Fibroblast of skin of right biceps (primary cell): ENCODE measurements at places on chromosomes 6 and 20.

GRCh38 chr20:5871459-5872410, 78.6 kb downstream of the TRMT6 start:
- DNase-seq: peak; percentile 14

- no peak for DNase-seq
These were observed 150.6 kb upstream of the AFDN start for GRCh38 chr6:167676000-167676665.

DNA sequence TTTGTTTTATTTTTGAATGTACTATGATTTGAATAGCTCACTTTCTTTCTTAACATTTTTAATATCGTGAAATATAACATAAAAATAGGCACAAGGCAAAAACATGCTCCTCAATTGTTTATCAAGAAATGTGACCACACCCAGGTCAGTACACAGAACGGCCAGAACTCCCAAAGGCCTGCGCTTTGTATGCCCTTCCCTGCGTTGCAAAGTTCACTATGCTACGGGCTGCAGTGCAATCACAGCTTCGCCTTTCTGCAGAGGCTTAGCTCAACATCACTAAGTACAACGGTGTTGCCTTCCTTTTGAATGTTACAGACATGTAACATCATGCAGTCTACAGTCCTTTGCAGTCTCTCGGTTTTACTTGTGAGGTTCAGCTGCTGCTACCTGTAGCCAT, 333.4 kb downstream of the THBS2 start:
- DNase-seq: no peak

- DNase-seq: peak; percentile 57
These were observed 2.8 kb downstream of the SOX4 start for GRCh38 chr6:21596145-21596948.

DNA sequence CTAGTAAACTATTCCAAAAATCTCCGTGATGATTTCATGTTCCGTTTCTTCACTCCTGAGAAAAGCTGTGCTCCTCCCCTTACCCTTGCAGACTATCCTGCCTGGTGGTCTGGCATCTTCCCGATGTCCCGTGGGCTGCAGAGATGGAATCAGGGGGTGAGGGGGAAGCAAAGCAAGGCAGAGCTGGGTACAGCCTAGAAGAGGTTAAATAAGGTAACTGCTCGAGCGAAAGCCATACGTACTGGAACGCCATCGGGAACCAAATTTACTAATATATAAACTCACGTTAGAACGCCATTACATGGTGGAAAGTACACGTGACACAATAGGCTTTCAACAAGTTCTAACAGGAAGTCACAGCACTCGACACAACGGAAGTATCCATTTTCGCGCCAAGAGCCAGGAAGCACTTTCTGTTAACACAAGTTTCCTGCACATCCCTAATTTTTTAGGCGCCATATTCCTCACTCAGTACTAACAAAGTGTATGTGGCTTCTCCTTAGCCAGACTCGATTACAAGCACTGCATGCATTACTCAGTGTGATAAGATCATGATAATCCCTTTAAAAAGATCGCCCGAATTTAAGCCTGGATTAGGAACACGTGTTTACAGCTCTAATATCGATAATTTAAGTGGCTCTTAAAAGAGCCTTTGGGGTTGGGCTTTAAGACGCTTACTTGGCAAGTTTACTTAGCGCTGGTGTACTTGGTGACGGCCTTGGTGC, 101.6 kb upstream of the PRSS16 start:
- peak; percentile 96 for DNase-seq

- peak; percentile 59 for DNase-seq
These were observed 155.4 kb downstream of the NRN1 start for GRCh38 chr6:5851261-5851757.

DNA sequence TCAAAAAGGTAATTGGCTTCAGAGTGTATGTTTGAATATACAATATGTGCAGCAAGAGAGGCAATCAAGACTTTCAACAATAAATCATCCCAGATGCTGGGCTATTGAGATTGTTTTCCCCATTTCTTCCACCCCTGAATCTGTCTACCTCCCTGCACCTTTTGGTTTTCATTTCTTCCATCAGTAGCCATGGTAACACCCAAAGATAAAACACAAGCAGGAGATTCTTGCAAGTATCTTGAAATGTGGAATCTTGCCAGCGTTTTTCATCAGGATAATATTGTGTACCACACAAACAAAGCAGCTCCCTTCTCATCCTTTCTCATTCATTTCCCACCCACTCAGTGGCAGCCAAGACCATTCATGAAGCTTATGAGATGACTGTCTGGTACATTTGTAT, 73.0 kb upstream of the NRSN1 start:
- no peak for DNase-seq

DNA sequence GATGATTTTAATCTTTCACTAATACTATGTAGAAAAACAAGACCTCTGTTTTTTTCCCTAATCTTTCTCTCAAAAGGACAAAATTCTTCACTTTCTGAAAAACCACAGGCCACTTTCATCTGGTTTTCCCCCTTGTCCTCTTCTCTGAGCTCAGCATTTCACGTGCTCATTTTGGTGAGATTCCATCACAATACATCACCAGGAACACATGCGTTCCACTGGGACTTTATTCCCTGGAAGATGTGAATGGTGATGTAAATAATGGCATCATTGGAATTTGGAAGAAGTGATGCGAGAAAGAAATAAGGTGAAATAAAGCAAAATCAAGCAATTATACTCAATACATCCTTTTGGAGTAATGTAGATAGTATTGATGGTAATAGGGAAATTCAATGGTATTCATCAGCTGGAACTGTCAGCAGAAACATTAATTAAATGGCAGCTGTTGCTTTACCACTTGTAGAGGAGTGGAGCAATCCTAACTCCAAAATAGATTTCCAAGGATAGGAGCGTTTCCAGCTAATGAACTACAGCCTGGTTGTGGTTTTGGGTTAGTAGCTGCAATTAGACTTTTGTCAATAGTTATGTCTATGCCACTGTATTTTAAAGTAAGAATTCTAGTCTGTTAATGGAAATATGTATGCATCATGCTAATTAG, 11.5 kb downstream of the FILIP1 start:
- DNase-seq: peak; percentile 85

GRCh38 chr6:93104195-93104817, 315.1 kb downstream of the EPHA7 start:
- no peak for DNase-seq

DNA sequence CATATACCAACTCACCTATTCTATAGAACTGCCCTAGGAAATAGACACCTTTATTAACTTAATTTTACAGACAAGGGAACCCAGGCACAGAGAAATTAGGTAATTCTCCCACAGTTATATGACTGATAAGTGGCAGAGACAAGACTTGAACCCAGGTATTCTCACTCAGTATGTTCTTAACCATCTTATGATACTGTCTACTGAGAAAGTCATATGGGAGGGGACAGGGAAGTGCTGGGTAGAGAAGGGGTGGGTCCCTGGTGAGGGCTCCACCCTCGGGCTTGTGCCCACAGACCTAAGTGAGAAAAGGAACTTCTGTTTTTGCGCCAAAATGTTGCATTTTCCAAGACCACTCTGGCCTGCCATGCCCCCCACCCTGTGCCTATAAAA, 123.5 kb downstream of the RNF144B start:
- DNase-seq: no peak

- no peak for DNase-seq
These were observed 210.3 kb downstream of the FOXA2 start for GRCh38 chr20:22374066-22374465.

- no peak for DNase-seq
These were observed 513.2 kb upstream of the SULF2 start for GRCh38 chr20:48298433-48298832.

DNA sequence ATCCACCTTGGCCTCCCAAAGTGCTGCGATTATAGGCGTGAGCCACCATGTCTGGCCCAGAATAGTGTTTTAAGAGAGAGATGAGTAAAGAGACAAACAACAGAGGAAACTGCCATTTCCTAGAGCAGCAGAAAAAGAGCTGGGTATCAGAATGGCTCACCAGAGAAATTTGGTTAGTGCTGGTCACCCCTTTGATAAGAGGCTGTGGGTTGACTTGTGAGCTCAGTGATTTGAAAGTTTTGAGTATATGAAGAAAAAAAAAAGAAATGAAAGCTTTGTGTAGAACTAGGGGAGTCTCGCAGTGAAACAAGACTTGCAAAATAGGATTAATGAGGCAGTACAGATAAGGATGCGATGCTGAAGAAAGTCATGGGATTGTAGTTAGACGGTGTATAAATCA, 29.6 kb downstream of the MGME1 start:
- no peak for DNase-seq

DNA sequence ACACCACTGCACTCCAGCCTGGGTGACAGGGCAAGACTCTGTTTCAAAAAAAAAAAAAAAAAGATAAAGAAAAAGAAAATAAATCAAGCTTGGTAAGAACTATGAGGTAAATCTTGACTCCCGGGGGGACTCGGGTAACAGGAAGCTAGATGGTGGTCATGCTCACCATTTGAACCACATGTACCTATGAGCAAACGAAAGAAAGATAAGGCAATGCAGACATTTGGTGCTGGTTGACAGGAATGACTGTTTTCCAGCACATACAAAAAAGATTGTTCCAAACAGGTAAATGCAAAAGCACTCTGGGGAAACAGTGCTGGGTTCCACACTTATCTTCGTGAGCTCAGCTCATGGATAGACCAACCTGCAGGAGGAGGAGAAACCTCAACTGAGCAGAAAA, 22.8 kb upstream of the PTPN1 start:
- no peak for DNase-seq

GRCh38 chr6:168333491-168333890, 13.9 kb upstream of the DACT2 start:
- DNase-seq: no peak

DNA sequence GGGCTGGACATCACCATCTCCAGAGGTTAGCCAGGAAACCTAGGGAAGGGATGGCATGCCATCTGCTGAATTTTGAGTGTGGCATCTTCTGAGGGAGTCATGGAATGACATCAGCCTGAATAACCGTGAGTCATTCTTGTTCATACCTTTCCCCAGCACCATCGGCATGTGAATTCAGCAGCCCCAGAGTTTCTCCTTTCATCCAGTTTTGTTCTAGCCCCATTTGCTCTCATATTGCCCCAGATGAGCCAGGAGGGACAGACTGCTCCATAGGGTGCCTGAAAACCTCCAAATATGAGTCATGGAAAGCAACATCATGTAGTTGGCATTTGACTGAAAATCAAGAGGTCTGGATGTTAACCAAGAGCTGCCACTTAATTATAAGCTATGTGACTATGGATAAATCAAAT, 219.2 kb upstream of the SGK1 start:
- peak; percentile 98 for DNase-seq

DNA sequence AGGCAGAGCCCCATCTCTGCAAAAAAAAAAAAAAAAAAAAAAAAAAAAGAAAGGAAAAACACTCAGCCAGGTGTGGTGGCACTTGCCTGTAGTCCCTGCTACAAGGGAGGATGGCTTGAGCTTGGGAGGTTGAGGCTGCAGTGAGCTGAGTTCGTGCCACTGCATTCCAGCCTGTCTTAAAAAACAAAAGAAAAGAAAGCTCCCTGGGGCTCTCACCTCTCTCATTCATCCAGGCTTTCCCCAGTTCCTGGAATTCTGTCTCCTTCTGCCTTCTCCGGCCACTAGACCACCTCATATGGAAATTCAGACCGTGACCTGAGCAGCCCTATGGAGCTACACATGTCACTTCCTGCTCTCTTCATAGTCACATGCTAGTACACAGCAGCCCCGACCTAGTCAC, 101.1 kb upstream of the TAB2 start:
- DNase-seq: no peak

DNA sequence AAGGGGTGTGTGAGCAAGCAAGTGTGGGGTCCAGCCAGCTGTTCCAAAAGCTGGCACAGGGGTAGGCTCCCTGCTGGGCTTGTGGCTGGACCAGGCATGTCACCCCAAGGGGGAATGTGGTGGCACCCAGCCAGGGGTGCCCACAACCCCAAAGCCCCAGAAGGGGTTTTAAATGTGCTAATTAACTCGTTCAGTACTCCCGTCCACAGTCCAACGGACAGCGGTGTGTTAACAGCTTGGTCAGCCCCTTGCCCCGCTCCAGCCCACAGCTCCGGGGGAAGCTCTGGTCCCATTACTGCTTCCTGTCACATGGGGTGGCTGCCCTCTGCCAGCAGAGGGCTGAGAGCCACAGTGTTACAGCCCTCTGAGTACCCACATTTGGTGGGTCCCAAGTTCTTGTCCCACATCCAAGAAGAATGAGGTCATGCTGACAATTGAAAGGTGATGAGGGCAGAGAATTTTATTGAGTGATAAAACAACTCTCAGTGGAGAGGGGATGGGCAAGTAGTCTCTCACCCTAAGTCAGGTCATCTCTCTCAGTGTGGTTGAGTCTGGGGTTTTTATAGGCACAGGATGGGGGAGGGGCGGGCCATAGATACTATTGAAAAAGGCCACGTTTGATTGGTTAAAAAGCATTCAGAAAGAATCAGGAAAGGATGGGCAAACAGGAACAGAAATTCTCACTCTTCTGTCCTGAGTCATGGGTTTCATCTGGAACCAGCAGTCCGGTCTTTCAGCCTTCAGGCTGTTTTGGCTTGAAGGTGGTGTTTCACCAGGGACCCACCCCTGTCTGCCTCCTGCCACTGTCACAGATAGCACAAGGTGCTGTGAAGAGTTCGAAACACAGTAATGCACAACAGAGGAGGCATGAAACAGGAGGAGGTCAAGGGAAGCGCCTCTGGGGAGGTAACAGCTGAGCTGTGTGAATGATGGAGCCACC, 238.5 kb downstream of the NFATC2 start:
- no peak for DNase-seq

GRCh38 chr20:50058662-50059402, 54.1 kb downstream of the UBE2V1 start:
- DNase-seq: no peak

DNA sequence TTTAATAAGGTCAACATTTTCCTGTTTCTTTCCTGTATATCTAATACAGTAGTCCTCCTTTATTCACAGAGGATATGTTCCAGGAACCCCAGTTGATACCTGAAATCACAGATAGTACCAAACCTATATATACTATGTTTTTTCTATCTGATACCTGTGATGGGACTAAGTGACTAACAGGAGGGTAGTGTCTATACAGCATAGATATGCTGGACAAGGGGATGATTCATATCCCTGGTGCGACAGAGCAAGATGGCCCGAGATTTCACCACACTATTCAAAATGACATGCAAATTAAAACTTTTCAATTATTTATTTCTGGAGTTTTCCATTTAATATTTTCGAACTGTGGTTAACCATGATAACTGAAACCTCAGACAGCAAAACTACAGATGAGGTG, 281.1 kb downstream of the LAMA2 start:
- DNase-seq: no peak

GRCh38 chr20:17229256-17229655, 2.4 kb downstream of the PCSK2 start:
- DNase-seq: no peak

DNA sequence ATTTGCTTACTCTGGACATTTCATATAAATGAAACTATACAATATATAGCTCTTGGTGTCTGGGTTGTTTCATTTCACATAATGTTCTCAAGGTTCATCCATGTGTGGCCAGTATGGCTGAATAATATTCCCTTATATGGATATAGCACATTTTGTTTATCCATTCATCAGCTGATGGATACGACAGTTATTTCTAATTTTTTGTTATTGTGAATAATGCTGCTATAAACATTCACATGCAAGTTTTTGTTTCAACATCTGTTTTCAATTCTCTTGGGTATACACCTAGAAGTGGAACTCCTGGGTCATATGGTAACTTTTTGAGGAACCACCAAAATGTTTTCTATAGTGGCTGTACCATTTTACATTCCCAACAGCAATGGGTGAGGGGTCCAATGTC, 101.1 kb downstream of the CDK19 start:
- DNase-seq: no peak

- no peak for DNase-seq
These were observed 408.9 kb downstream of the CBLN4 start for GRCh38 chr20:55596431-55596830.

GRCh38 chr6:15843764-15844163, 180.9 kb upstream of the DTNBP1 start:
- no peak for DNase-seq
